ENCODE measurements at places on chromosomes 16 and 17. TPM values are rescaled to one million over a fixed set of nuclear protein-coding genes. Genes with fewer than 3 reads are reported as not detected.

Gene CAPNS2
- total RNA-seq: 0.42 TPM

Gene KRTAP9-2
- total RNA-seq: not detected

Gene LAT
- 2.3 TPM for total RNA-seq

Gene CDRT4
- 1.8 TPM for total RNA-seq

GRCh38 chr16:10239640-10240039 is 57.4 kb upstream of the GRIN2A start:
- H3K36me3 ChIP-seq: no peaks in the 10 kb centered on the region
- no peak overlapping the region for H3K27ac ChIP-seq
- H3K4me1 ChIP-seq: no peaks in the 10 kb centered on the region

- H3K4me3 ChIP-seq: no peak overlapping the region
- H3K4me1 ChIP-seq: no peaks in the 10 kb centered on the region
- H3K36me3 ChIP-seq: no peaks in the 10 kb centered on the region
- no peak for DNase-seq
- no peaks in the 10 kb centered on the region for H3K27me3 ChIP-seq
Measured at GRCh38 chr17:76121932-76122430, 18.4 kb upstream of the EXOC7 start.

Data from liver (tissue), 10 donors.